ENCODE measurements at places on chromosomes 5 and 9.

GRCh38 chr5:34632807-34633422 is 23.2 kb upstream of the RAI14 start:
- DNase-seq = no peak

DNA sequence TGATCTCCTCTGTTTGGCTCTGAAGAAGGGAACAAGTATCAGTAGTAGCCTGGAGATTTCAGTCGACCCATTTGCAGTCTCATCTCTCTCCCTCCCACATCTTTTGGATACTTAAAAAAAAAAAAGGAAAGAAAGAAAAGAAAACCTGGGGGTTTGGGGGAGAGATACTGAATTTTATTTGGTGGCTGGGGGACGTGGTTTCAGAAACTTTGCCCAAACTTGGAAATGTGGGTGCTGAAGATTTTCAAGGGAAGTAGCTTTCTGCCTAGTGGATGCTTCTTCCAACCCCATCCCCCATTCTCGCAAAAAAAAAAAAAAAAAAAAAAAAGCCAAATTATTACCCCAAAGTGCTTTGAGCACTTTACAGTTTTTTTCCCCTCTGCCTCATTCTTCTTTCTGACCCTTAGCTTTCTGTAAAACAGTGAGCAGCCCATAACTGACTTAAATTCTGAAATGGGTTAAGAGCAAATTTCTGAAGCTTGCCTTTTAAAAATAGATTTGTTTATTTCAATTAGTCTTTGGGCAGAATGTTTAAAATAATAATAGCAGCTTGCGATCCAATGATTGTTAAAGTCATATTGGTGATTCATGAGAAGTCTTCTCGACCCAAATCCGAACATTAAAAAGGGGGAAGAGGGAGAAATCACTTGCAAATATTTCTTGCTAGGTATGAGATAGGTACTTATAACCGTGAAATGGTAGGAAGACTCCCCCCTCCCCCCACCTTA is 894 bp downstream of the FST start:
- DNase-seq = no peak

- no peak for DNase-seq
These were observed 112.0 kb downstream of the ADAMTSL1 start for GRCh38 chr9:18585996-18586395.

DNA sequence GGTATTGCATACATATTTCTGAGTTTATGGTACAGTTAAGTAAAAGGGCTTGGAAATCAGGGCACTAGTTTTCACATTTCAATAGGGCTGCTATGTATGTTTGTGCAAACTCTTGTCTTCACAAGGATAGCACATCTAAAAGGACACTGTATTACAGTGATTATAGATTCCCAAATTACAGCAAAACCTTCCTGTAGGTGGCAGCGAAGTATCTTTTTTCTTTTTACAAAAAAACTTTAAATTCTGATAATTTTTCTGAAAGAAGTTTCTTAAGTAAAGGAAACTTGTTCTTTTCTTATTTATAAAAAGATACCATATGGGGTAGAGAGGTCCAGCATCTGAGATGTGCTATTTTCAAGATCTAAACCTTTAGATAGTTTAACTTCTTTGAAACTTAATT is 337.8 kb downstream of the PTPRD start:
- no peak for DNase-seq

DNA sequence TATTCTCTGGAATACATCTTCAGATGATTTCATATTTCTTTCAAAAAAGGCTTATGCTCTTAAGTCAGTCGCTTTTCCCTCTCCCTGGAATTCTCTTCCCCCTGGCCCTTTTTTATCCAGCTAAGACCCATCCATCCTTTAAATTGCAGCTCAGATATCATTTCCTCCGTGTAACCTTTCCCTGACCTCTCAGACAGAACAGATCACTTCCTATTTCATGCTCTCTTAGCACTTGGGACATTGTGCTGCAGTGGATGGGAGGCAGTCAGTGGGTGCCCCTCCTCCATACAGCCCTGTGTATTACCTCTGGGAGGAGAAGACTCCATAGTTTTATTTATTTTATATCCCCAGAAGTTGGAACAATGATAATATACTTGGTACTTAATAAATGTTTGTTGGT is 423.4 kb downstream of the ISL1 start:
- no peak for DNase-seq
